Activated CD4-positive, alpha-beta T cell treated with anti-CD3 and anti-CD28 coated beads for 36 hours (primary cell): ENCODE measurements at places on chromosomes 13 and 19. TPM values are rescaled to one million over a fixed set of nuclear protein-coding genes. Genes with fewer than 3 reads are reported as not detected.

Gene CDX2
- total RNA-seq, result not detected

Gene PCDH20
- total RNA-seq, result not detected

Gene ZNF345
- total RNA-seq, result 4.6 TPM

Gene NLRP4
- total RNA-seq, result not detected

Gene ZNF85
- 23.2 TPM for total RNA-seq

Gene SHANK1
- not detected for total RNA-seq

Gene SERTM1
- total RNA-seq, result not detected

Gene ANO8
- 4.8 TPM for total RNA-seq

Gene MEF2B
- total RNA-seq, result 2.1 TPM

Gene ZNF730
- total RNA-seq, result 3.8 TPM

Gene C19orf18
- total RNA-seq, result 0.33 TPM

Gene GIPC3
- 0.51 TPM for total RNA-seq

Gene ZNF626
- 13.3 TPM for total RNA-seq
